ENCODE measurements at places on chromosomes 1 and 21.

DNA sequence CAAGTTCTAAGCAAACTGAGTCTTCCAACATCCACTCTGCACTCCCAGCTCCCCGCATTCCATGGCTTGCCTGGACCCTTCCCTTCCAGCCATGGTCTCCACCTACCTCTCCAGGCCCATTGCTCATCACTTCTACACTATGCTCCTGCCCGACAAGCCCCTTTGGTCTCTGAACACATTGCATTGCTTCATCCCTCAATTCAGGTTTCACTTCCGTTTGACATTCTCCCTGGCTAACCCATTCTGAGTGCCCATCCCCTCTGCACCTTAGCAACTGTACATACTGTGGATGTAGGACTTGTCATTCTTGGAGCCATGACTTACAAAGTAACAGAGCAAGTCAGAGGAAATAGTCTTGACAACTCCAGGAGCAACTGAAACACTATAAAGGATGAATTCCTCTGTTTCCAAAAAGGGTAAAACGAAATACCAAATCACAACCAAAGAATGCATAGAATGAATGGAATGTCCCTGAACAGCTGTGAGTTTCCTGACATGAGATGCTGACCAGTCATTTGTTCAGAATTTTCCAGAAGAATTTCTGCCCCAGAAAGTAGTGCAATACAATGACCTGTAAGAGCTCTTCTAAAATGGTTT is 66.7 kb downstream of the KCNJ6 start:
- no peak for DNase-seq

- peak; percentile 68 for DNase-seq
These were observed at the start of gene RSPO1 for GRCh38 chr1:37634244-37634991. Gene RSPO1 (minus strand): TSS chr1:37634892. CDS start chr1:37629661, 5,231 bp downstream.

DNA sequence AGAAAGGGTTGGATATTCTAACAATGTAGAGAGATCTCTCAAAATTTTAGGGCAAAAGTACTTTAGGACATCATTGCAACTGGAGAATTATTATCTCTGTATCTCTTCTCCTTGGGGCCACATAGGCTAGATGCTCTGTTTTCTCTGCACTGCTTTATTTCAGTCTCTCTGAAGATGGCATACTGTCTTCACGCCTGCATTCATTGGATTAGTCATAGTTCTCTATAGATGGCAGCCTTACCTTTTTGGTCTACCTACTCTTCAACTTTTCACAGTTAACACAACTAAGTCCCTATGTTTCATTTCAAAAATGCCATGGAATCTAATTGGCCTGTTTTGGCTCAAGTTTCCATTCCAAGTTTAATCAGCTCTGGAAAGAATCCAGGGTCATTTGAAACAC is 1623.3 kb upstream of the B3GALT2 start:
- no peak for DNase-seq

- no peak for DNase-seq
These were observed 46.8 kb upstream of the C1orf198 start for GRCh38 chr1:230915078-230915477.

- DNase-seq: no peak
These were observed 39.4 kb downstream of the SLC2A7 start for GRCh38 chr1:8986814-8987190.

DNA sequence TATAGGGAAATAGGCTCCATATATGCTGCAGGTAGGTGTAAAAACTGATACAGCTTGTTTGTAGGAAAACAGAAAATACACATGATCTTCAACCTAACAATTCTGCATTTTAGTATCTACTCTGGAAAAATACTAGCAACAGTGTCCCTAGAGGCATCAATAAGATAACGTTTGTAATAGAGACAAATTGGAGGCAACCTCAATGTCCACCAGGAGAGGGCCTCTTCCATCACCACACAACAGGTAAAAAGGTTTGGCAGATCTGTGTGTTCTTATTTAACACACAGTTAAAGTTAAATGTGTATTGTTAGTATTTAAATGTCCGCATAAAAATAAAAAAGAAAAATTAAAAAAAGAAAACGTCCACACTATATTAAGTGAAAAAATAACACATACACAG is 5.4 kb downstream of the EIF2D start:
- DNase-seq: peak; percentile 50

- DNase-seq: no peak
These were observed 333.4 kb downstream of the CHRM3 start for GRCh38 chr1:239719642-239720258.

DNA sequence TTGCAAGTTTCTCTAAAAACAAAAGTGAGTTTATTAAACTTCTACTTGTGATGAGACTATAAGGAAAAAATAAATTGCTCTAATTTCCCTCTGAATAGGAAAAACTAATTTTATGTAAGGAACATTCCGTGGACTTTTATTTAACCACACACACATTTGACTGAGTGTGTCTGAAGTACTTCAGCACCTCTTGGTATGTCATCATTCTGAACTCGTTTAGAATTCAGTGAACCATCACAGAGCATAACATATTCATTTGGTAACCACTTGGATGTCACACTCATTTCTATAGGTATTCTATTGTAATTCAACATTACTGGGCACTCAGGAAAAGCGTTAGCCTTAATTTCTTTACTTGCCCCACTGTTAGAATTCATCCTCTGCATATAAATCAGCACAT is 79.1 kb downstream of the RGS21 start:
- DNase-seq: no peak

DNA sequence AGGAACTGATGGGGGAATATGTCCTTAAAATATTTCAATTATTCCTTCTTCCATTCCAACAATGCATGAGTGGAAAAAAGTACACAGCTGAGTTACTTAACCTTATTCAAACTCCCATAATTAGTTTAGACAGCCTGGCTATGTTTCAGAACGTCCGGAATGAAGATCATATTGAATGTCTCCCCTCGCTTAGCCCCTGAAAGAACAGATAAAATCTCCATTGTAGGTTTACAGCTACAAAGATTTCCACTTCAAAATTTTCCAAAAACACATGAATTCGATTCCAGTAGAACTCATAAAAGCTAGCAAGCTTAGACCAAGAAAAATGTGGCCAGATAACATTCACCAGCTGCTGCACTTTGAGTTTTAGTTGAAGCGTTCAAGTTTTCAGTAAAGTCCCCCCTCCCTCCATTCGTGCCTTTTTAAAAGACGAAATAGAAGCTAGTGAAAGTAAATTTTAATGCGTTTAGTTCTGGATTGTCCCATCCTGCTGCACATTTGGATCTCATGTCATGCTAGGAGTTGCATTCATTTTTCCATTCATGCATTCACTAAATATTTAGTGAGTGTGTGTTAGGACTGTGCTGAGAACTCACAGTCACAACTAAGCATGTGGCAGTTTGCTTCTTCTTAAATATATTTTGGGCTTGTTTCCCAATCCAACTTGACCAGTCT is 29.4 kb upstream of the SSX2IP start:
- DNase-seq: no peak

- no peak for DNase-seq
These were observed 101.6 kb downstream of the TLR5 start for GRCh38 chr1:223041481-223041880.

DNA sequence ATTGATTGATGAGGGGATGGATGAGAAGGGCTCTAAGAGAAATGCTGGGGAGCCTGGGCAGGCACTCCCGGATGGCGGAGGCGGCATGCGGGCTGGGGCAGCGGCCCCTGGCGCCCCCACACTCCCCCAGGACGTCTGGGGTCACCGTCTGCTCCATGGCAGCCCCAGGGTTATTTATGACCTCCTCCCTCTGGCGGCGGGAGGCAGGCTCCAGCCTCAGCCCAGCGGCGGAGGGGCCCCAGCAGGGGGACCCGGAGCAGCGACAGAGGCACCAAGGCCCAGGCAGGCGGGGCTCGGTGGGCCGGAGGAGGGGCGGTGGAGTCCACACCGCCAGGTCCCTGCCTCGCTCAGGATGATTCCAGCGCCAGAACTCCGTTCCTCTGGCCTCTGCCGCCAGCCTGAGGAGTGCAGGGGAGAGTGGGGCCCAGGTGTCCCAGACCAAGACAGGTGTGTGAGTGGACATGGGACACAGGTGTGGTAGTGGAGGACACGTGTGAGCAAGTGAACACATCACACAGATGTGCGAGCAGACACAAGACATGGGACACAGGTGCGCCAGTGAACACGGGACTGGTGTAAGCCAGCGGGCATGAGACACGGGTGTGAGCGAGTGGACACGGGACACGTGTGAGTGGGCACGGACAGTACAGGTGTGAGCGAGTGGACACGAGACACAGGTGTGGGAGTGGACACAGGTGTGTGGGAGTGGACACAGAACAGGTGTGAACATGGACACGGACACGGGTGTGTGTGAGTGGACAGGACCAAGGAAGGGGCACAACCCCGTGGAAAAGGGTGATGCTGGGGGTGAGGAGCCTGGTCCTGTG is 2.5 kb upstream of the SAMD11 start:
- DNase-seq: peak; percentile 85

DNA sequence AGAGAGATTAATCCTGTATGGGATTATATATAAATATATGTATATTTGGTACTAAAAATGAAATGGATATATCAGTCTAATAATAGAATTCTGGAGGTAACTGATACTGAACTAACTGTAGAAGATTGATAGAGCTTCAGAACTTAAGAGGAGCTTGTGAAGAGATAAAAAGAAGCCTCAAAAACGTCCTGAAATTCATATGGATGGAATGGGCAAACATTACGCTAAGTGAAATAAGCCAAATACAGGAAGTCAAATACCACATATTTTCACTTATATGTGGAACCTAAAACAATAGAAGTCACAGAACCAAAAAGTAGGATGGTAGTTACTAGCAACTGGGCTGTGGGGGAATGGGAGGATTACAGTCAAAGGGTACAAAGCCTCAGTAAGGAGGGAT is 36.0 kb upstream of the ADGRL4 start:
- no peak for DNase-seq

GRCh38 chr1:230696218-230696617 is 17.7 kb downstream of the AGT start:
- DNase-seq: no peak

DNA sequence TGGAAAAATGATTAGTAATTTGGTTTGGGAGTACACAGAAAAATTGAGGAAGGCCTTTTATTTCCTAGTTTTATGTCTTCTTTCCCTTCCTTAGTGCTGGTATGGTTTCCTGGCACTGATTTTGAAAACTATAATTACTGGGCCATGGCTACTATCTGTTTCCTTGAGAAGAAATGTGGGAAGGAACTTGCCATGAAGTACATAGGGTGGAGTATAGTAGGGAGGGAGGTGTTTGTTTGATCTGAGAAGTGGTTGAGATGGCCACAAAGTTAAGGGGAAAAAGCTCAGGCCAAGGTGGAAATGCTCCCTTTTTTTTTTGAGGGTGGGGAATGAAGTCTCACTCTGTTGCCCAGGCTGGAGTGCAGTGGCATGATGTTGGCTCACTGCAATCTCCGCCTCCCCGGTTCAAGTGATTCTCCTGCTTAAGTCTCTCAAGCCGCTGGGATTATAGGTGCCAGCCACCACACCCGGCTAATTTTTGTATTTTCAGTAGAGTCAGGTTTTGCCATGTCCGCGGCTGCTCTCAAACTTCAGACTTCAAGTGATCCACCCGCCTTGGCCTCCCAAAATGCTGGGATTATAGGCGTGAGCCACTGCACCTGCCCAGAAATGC is 11.3 kb downstream of the HJV start:
- DNase-seq: no peak

GRCh38 chr1:39642796-39643195 is 3.4 kb upstream of the HEYL start:
- no peak for DNase-seq

DNA sequence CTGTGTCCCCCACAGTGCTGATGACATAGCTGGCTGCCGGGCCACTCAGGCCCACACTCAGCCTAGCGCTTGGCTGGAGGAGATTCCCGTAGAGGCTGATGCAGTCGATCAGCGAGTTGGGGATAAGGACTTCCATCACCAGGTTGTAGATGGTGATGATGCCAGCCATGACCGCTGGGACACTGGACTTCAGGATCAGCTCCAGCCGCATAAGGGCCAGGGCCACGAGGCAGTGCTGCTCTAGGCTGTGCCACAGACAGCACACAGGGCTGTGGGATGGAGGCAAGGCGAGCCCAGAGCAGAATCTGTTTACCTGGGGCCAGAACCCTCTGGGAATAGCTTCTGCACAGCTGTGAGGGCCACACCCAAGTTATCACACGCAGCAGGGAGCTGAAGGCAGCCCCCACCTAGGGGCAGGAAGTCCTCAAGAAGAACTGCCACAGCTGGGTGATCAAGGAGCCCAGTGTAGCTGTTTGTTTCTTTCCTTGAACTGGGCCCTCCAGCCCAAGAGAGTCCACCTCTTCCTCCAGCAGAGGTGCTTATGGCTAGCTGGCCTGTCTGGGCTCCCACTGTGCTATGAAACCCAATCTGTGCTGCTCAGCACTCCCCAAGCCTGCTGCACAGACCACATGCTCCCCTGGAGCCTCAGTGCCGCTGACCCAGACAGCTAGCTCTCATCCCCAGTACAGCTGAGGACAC is 6.2 kb downstream of the SLC2A1 start:
- DNase-seq: no peak

DNA sequence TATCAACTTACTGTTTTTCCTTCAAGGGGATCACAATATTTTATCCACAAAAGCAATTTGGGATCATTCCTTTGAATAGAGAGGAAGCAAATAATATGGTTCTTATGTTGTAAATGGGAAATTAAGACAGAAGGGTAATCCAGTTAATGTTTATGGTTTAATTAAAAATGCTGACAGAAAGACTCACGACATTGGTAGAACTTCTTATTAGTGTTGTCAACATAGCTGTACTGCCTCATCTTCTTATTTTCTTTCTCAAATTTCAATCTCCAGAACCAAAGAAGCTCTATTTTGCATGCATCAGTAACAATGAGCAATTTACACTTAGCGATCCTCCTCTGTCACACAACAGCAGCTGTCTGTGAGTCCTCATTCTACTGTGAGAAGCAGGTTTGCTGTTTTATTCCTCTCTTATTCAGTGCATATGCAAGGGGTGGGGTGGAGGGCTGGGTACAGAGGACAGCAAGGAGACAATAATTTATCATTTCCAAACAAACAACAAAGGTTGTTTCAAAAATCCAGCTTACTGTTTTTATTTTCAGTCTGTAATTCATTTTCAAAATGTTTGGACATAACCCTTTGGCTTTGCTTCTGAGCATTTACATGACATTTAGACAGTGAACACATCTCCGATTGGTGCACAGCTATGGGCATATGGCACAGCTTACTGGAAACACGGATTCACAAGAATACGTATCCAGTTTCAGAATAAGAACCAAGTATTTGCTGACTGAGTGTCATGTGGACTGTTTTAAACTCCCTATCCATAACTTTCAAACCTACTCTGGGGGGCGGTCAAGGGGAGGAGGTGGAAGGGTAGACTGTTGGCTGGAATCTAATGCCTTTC is 335.9 kb downstream of the RGS7 start:
- no peak for DNase-seq

GRCh38 chr1:201649761-201650622 is 111.1 kb downstream of the NAV1 start:
- peak; percentile 71 for DNase-seq

DNA sequence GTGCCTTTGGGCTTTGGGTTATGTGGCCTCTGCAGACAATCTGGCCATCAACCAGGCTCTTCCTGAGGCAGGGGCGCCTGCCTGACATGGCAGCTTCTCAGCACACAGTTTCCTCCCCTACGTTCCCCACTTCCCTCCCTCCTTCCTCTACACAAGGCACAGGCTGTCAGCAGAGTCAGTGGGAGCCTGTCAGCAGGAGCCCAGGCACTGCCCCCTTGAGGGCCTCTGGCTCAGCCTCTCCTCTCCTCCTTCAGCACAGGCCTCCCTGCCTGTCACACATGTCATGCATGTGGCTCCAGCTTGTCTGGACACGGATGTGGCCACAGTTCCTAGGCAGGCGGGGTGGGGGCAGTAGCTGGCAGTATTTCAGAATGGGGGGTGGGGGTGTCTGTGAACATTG is 52.2 kb upstream of the ARTN start:
- no peak for DNase-seq
